ENCODE measurements at places on chromosomes 4 and X.

GRCh38 chr4:13537011-13537831 lies 7.1 kb downstream of the NKX3-2 start:
- DNase-seq = no peak

GRCh38 chrX:74521961-74522751 lies 92.3 kb downstream of the RLIM start:
- no peak for DNase-seq

DNA sequence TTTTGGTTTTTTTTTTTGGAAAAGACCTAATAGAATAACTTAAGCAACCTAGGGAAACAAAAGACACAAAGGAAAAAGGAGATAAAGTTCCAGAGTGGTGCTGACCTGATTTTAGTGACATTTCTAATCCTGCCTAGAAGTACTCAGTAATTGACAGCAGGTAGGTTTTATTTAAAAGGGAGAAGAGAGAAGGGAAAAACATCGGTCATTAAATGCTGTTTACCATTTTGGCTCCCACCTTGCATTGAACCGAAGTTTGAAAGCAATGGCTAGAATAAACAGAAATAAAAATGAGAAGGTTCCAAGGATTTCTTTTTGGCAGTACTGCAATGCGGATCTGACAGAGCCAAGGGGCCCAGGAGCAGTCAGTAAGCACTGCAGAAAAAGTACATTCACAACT lies 115.8 kb upstream of the MAOA start:
- DNase-seq = no peak

DNA sequence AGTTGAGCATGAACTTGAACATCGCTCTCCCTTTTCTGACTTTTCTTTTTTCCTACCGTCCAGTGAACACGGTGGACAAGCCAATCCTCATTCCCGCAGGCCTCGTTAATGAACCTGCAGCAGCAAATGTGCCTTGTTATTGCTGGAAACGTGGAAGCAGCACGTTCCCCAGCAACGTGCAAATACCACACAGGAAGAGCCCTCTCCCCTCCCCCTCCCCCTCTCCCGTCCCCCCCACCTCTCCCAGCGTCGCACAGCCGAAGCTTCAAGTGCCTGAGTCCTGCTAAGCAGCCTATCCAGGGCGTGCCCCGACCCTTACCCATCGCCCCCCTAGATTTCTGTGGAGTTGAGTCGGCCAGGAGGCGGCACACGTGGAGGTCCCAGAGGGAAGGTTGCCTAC lies 219.9 kb downstream of the BCOR start:
- DNase-seq = no peak

DNA sequence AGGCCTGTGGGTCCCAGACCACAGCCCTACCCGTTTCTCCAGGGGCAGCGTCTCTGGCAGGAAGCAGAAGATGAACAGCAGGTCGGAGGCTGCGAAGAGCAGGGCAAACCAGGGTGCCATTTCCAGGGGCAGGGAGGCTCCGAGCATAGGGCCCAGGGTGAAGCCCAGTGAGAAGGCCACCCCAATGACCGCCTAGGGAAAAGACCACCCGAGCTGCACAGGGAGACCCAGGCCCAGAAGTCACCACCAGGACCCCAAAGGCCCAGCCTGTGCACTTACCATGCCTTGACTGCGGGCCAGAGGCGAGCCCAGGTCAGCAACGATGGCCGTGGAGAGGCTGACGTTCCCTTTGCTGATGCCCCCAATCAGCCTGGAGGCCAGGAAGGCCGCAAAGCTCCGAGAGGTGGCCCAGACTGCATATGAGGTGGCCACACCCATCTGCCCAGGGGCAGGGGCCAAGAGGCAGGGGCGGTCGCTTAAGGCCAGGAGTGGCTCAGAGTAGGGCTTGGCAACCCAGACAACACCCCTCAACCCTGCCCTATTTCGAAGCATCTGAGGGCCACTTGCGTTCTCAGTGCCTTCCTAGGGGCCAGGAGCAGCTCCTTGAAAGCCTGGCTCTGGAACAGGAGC lies 30.8 kb downstream of the NOP14 start:
- DNase-seq = no peak

- no peak for DNase-seq
Observed at GRCh38 chr4:69984030-69984443, 11.7 kb upstream of the STATH start.

- DNase-seq = no peak
Observed at GRCh38 chr4:185040523-185040922, 22.2 kb downstream of the HELT start.

GRCh38 chrX:124347242-124347641 lies 879 bp downstream of the SH2D1A start:
- DNase-seq = peak; percentile 16

DNA sequence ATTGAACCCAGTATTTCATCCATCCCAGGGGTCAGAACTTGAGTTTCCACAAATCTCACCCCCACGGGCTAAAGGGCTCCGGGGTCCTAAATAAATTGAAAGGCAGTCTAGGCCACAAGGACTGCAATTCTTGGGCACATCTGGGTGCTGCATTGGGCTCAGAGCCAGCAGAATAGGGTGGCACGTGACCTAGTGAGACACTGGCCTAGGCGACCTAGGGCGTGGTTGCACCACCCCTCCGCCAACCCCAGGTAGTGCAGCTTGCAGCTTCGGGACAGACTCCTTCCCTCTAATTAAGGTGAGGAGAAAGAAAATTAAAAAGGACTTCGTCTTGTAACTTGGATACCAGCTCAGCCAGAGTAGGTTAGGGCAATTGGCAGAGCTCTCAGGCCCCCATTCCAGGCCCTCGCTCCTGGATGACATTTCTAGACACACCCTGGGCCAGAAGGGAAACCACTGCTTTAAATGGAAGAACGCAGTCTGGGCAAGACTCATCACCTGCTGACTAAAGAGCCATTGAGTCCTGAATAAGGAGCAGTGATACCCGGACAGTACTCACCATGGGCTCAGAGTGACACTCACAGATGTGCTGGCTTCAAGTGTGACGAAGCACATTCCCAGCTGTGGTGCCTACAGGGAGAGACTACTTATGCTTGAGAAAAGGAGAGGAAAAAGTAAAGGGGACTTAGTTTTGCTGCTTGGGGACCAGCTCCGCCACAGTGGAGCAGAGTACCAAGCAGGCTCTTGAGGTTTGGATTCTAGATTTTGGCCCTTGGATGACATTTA lies 735.4 kb downstream of the FSTL5 start:
- DNase-seq = no peak

GRCh38 chr4:7067126-7067451 lies 775 bp downstream of the GRPEL1 start:
- DNase-seq = no peak

DNA sequence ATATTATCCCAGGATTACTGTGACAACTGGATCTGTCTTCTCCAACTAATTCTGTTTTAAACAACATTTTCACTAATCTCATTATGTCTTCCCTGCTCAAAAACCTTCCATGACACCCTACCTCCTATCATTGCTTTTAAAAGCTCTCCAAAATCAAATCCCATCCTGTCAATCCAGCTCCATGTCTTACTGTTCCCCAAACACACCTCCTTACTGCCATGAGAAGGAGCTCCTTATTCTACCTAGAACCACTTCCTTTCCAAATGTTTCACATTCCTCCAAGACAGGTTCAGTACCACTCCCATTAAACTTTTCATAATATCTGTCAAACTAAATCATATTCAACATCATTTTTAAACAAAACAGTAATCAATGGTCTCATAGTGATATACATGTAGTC lies 66.9 kb upstream of the WDR17 start:
- DNase-seq = no peak

DNA sequence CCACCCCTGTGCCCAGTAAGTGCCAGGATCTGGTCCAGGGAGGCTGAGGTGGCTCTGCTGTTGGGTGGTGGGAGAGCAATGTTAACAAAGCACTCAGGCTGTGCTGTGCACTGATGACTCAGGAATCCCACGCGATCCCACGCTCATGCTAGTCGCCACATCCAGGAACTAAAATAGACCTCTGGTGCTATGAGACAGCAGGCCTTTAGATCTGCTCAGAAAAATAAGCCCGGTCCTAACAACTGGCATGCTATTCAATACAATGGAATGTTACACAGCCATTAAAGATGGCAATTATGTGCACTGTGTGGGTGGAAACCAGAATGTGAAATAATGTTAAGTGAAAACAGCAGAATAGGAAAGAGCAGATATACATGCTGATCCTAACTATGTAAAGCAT lies 26.0 kb downstream of the ARL13A start:
- peak; percentile 12 for DNase-seq

GRCh38 chr4:180153587-180153986 lies 2089.6 kb upstream of the TENM3 start:
- DNase-seq = no peak

GRCh38 chrX:16114611-16115010 lies 8.8 kb upstream of the GRPR start:
- no peak for DNase-seq

DNA sequence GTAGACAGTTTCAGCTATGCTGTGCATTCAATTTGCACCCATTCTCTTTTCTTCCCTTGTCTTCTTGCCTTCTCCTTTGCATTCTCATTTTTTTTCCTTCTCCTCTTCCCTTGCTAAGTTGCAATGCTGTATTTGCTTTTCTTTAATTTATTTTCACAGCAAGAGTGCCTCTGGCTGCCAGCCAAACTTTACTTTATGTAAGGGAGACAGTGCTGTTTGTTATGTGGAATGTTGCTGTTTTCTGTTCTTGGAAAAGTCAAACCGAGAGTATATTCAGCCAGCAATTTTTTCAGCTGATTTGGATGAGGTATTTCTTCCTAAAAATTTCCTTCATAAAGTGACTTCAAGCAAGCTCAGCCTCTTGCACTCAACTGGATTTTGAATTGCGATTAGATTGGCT lies 1293.4 kb downstream of the ARAP2 start:
- DNase-seq = no peak

DNA sequence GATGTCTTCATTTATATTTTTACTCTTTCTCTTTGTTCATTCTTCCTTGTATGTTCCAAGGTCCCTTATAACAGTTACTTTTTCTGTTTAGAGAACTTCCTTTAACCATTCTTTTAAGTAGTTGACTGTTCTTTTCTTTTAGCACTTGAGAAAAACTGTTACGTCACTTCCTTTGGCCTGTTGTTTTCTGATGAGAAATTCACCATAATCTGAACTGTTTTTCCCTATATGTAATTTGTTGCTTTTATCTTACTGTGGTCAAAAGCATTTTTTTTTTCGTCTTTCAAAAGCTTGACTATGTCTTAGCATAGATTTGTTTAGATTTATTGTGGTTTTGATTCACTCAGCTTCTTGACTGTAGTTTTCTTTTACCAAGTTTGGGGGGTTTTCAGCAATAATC lies 1660.3 kb upstream of the PCDH10 start:
- DNase-seq = no peak

- DNase-seq = no peak
Observed at GRCh38 chrX:53268173-53268572, 13.2 kb downstream of the IQSEC2 start.

DNA sequence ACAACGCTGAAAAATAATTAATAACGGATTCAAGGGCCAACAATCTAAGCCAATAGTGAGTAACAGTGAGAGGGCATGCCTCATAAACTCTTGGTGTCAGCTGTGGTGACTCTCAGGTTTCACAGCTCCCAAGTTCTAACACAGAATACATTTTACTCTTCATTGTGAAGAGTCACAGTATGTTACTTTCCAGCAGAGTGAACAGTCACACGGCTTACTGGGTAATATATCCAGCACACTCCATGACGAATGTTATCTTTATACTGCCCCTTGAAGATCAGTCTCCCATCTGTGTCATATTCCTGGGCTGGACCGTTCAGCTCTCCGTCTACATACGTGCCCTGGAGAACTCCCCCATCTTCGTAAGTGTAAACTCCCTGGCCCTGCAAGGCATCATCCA lies 23.1 kb downstream of the SETD7 start:
- no peak for DNase-seq

Measured in stimulated activated CD4-positive, alpha-beta T cell treated with anti-CD3 and anti-CD28 coated beads, Interleukin-4, amount 100 ng/mL, for 4 hours (primary cell).